ENCODE measurements at places on chromosomes 3 and 15. TPM values are rescaled to one million over a fixed set of nuclear protein-coding genes. Genes with fewer than 3 reads are reported as not detected.

Gene SOX14
- total RNA-seq: not detected

Gene PPARG
- 3.3 TPM for total RNA-seq

Gene CHRD
- total RNA-seq: 1.5 TPM

Gene TRPM1
- total RNA-seq: not detected

Gene SPTSSB
- not detected for total RNA-seq

Gene CSTA
- total RNA-seq: not detected

Gene DAZL
- total RNA-seq: not detected

Gene RBMS3
- total RNA-seq: 82.6 TPM

Gene AGBL1
- not detected for total RNA-seq

Gene GTF2A2
- total RNA-seq: 105 TPM

Gene CCR9
- not detected for total RNA-seq

Gene LRRC2
- total RNA-seq: 2.2 TPM

Gene STX19
- total RNA-seq: not detected

Gene AGTR1
- 2.2 TPM for total RNA-seq

Gene SLC28A2
- total RNA-seq: not detected

Gene PLCH1
- not detected for total RNA-seq

Gene POC1A
- total RNA-seq: 5.7 TPM

Gene TADA3
- 69.6 TPM for total RNA-seq

Gene FAM227B
- 2.2 TPM for total RNA-seq

Gene LYZL4
- total RNA-seq: not detected

Gene CADPS
- total RNA-seq: not detected

Gene SCAP
- 47.3 TPM for total RNA-seq

Gene ARID3B
- 2.5 TPM for total RNA-seq

Gene CCR8
- not detected for total RNA-seq

Gene NMNAT3
- total RNA-seq: 2.0 TPM

Gene SLC24A5
- total RNA-seq: not detected

Gene AP3B2
- total RNA-seq: not detected

Gene DPPA2
- not detected for total RNA-seq

Gene RTP4
- not detected for total RNA-seq

Gene ISLR
- total RNA-seq: 49.6 TPM

Gene GOLGA6B
- not detected for total RNA-seq

Gene BCL2A1
- not detected for total RNA-seq

Gene GPR62
- total RNA-seq: 0.19 TPM

Gene NGLY1
- total RNA-seq: 29.1 TPM

Gene SEMA3G
- total RNA-seq: not detected

Gene LTF
- total RNA-seq: not detected

Data from chondrocyte (in vitro differentiated cells).